ENCODE measurements at places on chromosomes 2 and 18. TPM values are rescaled to one million over a fixed set of nuclear protein-coding genes. Genes with fewer than 3 reads are reported as not detected.

DNA sequence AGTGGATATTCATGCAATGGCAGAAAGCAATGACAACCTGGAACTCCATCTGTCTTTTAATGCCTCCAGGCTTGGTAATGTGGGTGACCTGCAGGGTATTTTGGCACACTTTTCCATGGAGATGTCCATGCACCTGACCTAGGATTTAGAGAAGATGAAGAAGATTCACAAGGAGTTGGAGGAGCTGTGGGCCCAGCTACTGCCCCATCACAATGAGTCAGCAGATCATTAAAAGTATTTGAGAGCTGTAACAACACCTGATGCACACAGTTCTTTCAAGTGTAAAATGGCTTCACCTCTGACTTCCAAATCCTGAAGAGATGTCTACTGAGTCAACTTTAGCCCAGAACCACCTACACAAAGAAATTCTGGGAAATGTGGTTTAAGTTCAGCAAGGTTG lies 22.1 kb upstream of the OSR1 start:
- DNase-seq: no peak

GRCh38 chr2:42770288-42771131 lies 6.6 kb upstream of the OXER1 start:
- DNase-seq: no peak

RAPH1 gene
- polyA plus RNA-seq: 5.3 TPM

FZD7 gene
- 92.2 TPM for polyA plus RNA-seq

DNA sequence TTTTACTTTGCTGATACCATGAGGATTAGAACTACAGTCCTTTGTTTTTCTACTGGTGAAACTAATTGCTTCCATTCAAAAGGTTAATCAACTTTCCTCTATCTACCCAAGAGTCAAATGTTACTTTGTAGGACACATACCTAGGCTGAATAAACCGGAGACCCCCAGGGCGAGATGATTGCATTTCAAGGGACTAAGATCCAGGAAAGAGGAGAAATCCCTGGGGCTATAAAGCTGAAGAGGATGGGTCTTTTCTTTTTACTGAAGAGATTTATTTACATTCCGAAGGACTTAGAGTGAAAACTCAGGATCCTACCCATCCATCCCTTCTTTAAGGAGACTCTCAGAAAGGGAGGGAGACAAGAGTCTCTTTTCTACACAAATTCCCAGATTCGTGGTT lies 331.9 kb downstream of the CDH19 start:
- DNase-seq: no peak

CCDC178 gene
- 1.5 TPM for polyA plus RNA-seq

GRCh38 chr2:241066171-241066892 lies 35.8 kb downstream of the MTERF4 start:
- DNase-seq: no peak

- DNase-seq: no peak
Measured at GRCh38 chr2:107338059-107338458, 452.1 kb upstream of the ST6GAL2 start.

NRP2 gene
- 74.4 TPM for polyA plus RNA-seq

GRCh38 chr2:186572705-186573104 lies 17.2 kb upstream of the ITGAV start:
- no peak for DNase-seq

DNA sequence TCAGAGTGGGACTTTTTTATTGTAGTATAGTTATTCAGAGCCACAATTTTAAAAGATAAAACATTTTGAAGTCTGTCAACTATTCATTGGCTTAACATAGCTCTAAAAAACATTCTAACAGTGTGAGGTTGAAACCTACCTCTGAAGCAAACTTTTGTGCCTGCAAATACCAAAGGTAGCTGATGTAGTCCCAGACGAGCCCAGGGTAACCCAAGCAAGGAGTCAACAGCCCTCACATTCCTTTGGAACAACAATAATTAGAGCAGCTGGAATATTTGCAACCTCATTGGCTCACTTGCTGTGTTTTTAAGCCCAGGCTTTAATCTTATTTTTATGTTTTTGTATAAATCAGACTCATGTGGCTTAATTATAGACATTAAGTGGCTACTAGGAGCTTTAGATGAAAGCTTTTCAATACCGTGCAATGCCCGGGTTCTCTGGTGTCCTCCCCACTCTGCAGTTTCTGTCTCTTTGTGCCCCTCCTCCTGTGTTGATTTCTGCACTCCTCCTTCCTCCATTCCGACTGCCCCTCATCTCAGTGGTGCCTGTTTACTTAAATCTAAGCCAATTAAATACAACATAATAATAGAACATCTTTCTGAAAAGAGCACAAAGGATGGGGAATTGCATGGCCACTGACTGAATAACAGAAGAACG lies 157.9 kb upstream of the UNC80 start:
- no peak for DNase-seq

CREG2 gene
- polyA plus RNA-seq: 0.51 TPM

CD8B2 gene
- polyA plus RNA-seq: 1.8 TPM

RPL31 gene
- polyA plus RNA-seq: 6,487 TPM

ASXL3 gene
- polyA plus RNA-seq: 1.1 TPM

DNA sequence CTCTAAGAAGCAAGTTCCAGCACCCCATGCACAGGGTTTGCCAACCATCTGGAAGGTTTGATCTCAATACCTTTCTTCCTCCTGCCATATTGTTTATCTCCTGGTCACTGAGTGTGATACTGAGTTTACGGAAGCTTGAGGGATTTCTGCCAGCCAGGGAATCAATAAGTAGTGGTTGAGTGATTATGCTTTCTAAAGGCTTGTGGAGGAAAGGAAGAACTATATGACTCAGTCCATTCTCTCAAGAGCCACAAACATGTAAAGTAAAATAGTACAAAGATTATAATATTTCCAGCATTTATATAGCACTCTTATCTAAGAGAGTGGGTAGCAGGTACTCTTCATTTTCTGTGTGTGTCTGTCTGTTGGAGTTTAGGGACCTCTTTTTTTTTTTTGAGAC lies 49.2 kb downstream of the SLC4A3 start:
- no peak for DNase-seq

- no peak for DNase-seq
Measured at GRCh38 chr2:43559391-43560230, 36.2 kb downstream of the THADA start.

DNA sequence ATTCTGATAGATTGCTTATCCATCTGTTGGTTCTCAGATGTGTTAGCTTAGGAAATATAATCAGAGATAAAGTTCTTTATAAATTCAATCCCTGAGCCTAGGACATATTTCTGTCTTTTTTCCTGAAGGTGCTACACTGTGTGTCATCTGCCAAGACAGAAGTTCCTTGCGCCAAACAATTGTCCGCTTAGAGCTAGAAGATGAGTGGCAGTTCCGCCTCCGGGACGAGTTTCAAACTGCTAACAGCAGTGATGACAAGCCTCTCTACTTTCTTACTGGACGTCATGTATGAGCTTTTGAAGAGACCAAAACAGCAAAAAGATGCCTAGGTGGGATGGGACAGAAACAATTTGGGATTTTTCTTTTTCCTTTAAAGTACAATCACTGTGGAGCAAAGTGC lies 78.0 kb downstream of the ESCO1 start:
- no peak for DNase-seq

CRYGD gene
- not detected for polyA plus RNA-seq

DNA sequence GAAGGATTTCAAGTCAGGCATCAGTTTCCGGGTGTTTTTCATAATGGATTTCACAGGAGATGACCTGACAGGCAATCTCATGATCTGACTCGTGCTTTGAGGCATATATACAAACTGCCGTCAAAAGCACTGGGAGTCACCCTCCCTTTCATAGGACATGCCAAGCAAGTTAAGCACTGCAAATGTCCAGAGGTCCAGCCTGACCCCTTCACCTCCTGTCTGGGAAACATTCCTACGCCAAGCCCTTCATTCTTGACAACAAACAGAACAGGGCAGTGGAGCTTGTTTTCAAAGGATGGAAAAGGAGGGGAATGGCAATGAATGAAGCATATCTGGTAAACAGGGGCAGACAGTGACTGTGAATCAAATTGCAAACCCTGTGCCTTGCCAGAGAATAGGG lies 963.6 kb downstream of the BCL11A start:
- DNase-seq: no peak

PLA2R1 gene
- 5.1 TPM for polyA plus RNA-seq

PRSS56 gene
- polyA plus RNA-seq: not detected

DNA sequence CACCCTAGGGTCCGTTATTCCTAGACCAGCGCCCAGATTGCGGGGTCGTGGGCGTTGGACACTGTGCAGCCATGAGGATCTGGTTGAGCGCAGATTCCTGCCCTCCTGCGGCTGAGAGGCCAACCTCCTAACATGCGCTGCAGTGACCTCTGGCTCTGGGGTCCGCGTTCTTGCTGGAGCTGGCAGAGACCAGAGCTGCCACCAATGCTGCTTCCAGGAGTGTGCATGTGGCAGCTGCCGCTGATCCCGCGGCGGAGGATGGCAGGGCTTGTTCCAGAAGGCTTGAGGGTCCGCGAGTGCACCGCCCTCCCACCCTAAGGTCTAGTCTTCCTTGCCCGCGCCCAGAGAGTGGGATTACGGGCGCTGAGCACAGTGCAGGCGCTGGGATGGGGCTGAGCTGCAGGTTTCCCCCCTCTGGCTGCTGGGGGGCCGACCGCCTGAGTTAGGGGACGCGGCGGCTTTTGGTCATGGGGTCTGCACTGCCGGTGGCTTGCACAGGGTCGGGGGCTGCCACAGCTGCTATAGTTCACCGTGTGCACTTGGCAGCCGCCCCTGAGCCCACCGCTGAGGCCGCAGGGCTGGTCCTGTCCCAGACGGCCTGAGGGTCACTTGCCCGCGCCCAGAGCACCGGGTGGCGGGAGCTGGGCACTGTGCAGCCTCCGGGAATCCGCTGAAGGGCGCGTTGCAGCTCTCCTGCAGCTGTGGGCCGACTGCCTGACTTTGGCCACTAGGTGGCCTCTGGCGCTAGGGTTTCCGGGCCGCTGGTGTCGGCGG lies 145.9 kb downstream of the CCDC74A start:
- no peak for DNase-seq

DNA sequence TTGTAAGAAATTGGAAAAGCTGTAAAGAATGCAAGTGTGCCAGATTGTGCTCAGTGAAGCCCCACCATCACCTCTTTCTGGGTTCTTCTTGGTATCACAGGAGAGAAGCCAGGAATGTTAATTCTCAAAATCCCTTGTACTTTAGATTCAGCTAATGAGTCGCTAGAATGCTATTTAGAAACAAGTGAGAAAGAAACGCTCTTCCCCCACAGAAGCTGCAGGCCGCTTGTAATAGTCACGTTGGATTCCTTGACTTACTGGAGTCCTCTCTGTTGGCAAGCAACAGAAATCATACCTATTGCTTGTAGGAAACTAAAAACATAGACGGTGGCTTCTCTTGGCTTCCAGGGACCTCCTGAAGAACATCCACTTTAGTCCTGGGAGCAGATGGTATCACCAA lies 375.6 kb upstream of the LRATD1 start:
- no peak for DNase-seq

DNA sequence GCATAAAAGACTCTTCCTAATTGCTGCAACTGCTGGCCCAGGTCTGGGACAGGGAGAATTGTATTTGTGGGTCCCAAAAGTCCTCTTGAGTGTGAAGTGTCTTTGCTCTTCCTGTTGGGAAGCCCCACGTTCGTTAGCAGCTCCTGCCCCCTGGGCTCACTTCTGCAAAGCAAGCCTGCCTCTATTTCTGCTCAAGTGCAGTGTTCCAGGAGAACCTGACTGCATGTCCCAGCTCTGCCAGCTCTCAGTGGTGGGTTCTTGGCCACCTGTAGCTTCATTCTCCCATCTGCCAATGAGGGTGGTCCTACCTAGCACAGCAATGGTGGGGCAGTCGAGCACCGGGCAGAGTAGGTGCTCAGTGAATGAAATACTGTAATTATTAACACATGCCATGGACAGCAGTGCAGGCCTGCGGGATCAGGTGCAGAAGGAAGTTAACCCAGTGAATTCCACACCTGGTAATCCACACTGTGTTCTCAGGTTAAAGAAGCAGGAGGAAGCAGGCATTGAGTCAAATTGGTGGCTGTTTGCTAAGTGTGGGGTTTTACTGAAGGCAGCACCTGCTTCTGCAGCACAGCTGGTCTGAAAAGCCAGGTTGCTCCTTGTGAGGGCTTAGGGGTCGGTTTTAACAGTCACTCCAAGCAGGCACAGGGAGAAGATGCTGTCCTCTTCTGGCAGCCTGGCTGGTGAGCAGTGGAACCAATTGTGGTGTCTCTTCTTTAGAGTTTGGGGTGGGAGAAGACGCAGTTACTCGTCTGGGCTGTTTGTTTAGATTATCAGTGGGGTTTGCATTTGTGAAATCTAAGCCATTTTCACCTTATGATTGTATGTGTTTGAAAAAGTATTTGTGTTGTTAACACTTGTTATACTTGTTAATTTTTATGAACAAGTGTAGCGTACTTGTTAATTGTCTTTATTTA lies 54.3 kb downstream of the DGKD start:
- DNase-seq: no peak

DNA sequence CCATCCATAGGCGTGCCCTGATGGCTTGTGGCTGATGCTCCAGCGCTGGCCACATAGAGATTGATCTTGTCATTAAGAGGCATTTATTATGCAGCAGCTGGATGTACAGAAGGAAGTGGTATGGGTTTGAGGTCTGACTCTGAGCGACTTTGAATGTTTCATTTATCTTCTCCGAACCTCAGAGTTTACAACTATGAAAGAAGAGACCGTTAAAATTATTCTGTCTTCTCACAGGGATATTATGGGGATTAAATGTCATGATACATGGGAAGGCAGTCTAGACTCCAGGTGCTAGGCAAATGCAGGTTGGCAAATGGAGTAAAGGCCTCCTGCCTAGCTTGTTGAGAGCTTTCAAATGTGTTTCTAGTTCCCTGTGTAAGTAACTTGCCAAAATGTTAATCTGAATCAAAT lies 30.3 kb downstream of the MOGAT1 start:
- DNase-seq: no peak

DNA sequence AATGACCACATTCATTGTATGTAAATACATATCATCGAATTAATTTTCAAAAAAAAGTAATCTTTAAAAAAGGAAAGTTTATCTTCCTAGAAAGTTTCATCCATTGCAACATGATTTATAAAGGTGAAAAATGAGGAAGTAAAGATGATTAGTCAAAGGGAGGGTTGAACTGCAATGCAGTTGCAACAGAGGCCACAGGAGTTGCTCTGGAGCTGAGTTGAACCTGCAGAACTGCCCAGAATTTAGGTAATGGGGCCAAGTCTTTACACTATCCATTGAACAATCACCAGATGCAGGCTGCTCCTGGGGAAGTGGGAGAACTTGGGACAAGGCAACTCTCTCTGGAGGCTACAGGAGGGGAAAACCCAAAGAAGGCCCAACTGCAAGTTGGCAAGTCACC lies 390.7 kb downstream of the METTL4 start:
- no peak for DNase-seq
